ENCODE measurements at places on chromosomes 2 and 18.

DNA sequence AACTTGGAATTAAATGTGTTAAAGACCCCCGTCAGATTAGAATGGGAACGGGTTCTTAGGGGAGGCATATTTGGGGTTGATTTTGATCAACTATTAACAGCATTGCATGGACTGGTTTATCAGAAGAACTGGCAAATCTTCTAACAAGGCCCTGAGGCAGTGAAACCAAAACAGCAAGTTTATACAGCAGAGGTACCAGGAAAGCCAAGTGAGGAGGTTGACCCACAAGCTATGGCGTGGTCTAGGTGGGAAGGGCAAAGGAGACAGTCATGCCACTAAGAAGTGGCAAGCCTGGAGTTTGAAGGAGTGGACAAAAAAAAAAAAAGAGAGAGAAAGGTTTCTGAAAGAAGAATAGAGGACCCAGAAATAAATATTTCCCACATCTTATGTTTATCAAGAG is 187.0 kb downstream of the MREG start:
- no peak for DNase-seq

DNA sequence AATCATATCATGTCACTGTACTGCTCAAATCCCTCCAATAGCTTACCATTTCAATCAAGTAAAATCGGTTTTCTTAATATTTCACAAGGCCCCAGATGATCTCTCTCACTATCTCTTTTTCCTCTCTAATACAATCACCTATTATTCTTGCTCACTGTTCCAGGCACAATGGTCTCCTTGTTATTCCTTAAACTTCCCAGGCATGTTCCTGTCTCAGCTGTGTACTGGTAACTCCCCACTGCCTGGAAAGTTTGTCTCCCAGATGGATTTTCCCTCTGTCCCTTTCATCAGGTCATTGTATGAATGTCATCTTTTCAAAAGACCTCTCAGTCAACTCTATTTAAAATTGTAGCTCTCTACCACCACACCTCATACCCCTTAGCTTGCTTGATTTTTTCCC is 30.7 kb upstream of the FANCL start:
- no peak for DNase-seq

DNA sequence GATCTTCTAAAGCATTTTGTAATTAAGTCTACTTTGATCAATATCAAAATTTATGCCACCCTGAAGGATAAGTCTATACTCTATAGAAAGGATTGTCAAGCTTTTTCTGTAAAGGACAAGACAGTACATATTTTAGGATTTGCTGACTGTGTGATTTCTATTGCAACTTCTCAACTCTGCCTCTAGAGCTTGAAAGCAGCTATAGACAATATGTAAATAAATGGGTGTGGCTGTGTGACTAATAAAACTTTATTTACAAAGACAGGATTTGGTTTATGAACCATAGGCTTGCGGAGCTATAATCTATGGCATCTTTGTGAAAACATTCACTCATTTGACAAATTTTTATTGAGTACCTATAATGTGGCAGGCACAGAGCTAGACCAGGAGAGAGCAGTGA is 18.4 kb downstream of the UPP2 start:
- DNase-seq: no peak

DNA sequence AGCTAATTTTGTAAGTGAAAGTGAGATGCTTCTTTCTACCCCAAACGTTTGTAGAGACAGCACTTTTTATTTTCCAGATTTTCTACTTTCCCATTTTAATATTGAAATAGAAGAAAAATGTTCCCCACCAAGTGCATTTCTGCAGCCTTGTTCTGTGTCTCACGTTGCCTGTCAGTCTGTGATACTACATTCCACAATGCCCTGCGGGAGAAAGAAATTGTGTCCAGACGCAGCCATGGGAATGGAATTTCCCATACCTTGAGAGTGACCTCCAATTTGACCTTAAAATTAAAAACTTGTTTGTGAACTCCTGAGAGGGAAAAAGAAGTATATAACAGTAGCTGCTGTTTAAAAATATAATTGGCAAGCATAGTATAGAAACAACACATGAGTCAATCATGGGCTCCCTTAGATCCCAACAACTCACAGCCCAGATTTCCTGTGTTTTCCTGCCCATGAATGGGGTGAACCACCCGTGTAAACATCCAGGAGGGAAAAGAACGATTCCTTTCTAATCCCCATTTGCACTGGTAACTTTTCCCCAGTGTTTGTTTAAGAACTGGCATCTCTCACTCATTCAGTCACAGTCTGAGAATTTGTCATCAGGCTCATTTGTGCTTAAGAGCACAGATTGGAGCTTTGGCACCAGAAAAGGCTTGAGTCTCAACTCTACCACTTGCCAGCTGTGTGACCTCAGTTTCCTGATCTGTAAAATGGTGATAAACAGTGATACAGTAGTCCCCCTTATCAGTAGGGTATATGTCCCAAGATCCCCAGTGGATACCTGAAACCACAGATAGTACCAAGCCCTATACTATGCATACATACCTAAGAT is 166.1 kb upstream of the ZNF521 start:
- no peak for DNase-seq

DNA sequence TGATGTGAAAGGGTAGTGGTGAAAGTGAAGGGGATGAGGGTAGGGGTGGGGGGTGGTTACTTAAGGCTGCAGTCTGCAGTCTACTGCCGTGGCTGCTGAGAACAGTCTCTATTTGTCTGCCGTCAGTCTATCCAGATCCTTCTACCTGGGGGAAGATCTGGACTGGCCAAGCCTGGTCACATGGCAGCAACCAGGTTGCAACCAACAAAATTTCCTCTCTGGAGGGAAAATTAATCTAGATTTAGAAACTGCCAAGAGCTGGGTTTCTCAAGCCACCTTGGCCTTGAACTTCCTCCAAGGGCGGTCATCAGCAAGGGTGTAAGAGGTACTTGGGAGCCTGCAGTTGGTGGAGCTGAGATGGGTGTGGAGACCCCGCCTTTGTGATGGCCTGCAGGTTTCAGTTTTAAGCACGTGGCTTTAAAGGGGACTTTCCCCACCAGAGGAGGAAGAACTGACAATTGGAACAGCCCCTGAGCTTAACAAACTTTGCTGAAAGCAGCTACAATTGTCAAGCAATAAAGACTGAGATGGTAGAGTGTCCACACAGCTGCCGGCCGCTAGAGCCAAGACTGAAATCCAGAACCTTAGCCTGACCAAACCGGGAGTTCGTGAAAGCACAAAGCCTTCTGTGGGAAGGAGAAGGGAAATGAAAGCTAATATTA is 31.4 kb upstream of the KCMF1 start:
- no peak for DNase-seq

DNA sequence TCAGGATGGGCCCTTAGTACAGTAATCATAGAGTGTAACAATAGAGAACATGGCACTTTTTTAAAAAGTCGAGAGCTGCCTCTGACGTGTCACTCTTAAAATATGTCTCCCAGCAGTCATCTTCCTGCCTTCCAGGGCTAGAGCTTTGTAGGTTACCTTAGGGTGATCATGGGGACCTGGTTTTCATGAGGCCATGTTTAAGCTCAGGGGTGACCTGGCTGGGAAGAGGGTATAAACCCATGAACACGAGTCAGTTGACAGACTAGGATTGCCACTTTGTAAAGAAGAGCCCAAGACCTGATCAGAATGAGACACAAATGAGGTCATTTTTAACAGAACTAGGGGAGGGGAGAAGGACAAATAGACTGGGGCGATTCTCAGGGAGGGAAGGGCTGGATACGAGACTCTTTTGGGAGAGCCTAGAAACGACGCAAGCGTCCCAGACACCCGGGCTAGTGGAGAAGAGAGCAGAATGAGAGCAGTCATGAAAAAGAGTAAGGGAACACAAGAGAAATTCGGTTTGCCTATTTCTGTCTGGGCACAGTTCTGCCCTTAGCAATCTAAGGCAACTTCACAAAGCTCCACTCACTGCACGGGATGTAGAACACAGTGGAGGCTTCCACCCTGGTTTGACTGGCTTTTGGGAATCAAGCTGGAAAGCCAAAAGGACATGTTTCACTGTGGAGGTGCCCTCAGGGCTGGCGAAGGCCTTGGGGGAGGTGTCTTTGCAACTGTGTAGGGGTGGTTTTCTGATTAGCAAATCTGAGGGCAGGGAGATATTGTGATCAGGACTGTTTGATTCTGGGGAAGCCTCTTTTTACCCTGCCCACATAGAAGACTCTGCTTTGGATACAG is 1.8 kb upstream of the RAB31 start:
- no peak for DNase-seq

- DNase-seq: no peak
Observed at GRCh38 chr18:43571078-43571689, 293.9 kb upstream of the SYT4 start.

GRCh38 chr2:62568074-62568473 is 62.1 kb upstream of the TMEM17 start:
- no peak for DNase-seq

- DNase-seq: no peak
Observed at GRCh38 chr2:10265329-10266132, 37.2 kb upstream of the HPCAL1 start.

GRCh38 chr18:31419457-31419932 is 28.0 kb upstream of the DSG3 start:
- DNase-seq: no peak

- no peak for DNase-seq
Observed at GRCh38 chr18:33812186-33812585, 234.2 kb downstream of the ASXL3 start.

DNA sequence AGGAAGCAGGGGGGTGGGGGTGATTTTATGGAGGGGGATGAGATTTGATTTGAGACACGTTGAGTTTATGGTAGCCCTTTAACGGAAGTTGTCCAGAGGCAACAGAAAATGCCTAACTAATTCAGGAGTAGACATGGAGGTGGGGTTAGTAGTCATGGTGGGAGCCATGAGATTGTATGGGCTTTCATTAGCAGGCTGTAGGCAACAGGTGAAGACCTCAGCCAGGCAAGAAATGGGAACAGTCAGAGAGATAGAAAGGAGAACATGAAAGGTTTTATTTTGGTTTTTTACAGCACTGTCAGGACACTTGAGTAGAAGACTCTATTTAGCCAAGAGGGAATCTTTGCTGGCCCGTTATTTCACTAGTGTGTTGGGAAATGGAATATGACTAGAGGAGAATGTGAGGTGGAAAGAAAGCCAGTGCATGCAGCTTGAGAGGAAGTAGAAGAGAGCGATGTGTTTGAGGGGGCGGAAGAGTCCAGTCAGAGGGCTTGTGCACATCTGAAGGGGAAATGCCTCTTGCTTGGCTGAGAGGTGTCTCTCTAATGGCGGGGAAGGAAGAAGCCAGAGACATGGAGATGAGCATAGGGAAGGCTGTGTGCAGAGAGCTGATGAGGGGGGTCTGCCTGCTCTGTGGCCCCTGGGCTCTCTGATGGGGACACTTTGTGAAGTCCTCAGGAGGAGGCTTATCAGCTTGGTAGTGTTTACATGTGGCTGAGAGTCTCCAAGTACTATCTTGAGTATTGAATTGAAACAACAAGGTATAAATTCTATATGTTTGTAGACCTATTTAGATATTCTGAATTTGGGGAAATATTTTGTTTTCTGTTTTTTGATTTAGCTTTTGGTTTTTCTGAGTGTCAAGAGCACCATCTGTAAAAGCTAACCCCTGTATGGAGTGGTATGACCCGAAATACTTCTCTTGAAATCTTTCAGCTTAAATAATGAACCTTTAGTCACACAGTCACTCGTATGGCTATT is 66.9 kb upstream of the ITM2C start:
- no peak for DNase-seq

DNA sequence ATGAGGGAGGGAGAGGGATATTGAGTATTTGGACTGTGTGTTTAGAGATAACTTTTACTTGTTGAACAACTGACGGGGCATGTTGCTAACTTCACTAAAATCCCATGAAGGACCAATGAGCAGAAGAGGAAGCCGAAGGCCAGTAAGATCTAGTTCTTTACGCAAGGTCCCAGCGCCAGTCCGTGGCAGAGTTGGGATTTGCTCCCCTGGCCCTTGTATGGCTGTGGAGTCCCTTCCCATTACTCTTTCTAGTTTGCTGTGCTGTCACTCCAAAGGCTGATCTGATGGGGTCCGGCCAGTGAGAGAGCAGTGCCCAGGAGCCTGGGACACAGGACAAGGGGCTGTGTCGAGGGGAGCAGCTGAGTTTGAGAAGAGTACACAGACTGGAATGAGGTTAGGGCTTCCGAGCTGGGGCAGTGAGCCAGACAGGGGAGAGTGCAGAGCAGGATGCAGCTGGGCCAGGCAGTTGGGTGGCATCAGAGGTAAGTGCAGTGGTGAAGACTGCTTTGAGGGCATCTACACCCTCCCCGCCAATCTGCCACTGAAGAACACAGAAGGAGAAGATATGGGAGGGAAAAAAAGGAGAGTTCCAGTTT is 692.9 kb upstream of the HS6ST1 start:
- no peak for DNase-seq

GRCh38 chr2:70241340-70241739 is 7.1 kb downstream of the TIA1 start:
- no peak for DNase-seq

DNA sequence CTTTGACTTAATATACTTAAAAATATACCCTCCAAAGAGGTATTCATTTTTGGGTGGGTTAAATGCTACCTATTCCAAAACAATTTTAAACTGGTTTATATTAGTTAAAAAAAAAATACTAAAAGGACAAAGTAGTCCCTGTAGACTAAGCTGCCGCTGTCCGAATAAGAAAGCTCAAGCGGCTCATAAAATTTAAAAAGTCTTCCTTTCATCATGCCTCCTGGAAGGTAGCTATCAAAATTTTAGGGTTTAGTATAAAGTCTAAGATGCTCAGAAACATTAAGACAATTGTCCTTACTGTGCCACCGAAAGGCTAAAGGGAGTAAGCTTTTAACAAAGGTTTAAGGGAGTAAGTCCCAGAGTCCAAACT is 440 bp upstream of the UGGT1 start:
- no peak for DNase-seq

- DNase-seq: no peak
Observed at GRCh38 chr2:16186661-16187481, 246.5 kb downstream of the MYCN start.

DNA sequence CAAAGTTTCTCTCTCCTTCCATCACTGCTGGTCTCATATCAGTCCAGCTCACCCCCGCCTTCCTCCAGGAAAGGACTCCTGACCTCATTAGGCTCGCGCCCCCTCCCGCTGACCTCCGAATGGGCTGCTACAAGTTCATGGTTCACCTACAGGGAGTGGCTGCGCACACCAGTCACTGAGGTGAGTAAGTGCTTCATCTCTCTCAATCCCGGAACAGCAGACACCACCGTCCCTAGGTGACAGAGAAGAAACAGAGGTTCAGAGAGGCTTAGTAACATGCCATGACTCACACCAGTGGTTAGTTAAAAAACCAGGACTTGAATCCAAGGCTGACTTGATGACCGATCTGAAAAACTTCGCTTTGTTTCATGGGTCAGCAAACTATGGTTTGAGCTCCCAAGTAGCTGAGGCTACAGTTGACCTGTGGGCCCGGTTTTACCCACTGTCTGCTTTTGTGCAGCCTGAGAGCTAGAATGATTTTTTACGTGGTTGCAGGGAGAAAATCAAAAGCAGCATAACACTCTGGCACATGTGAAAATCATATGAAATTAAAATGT is 42.0 kb downstream of the ZFP36L2 start:
- DNase-seq: no peak

Data from DMS79 (cell line).